Adrenal gland (tissue), 19 donors: ENCODE measurements at places on chromosomes 16 and 17.

- peak; percentile 57 for DNase-seq
Measured at GRCh38 chr16:57042157-57043111, 49.9 kb upstream of the CPNE2 start.

DNA sequence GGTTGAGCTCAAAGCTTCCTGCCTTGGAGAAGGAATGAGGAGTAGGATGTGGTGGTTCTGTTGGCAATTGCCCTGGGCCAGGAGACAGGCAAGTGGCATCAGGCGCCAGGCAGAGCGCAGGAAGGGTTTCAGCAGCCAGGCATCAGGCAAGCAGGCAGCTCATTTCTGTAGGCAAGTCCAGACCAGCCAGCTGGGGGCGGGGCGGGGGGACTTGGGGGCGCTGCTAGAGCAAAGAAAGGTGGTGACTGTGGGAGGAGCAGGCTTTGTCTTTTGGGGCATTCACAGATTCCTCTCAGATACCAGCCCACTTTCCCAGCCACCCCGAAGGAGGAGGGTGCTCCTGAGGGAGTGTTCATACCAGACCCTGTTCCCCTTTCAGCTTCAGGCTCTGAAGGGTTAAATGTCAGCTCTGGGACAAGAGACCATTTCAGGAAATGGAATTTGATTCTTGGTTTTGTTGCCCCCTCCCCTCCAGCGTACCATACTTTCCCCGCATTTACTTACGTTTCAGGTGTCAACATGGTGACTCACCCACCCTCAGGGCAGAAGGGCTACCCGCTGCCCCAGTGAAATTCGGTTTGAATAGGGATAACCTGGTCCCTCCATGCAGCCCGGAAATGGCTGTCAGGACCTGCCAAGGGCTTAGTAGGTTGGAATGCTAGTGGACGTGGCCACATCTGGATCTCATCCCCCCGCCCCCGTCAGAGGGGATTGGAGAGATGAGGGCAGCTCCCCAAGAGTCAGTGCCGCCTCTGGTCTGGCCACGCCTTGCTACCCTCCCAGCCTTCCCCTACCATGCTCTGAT, 13.2 kb downstream of the NGFR start:
- DNase-seq, result no peak

DNA sequence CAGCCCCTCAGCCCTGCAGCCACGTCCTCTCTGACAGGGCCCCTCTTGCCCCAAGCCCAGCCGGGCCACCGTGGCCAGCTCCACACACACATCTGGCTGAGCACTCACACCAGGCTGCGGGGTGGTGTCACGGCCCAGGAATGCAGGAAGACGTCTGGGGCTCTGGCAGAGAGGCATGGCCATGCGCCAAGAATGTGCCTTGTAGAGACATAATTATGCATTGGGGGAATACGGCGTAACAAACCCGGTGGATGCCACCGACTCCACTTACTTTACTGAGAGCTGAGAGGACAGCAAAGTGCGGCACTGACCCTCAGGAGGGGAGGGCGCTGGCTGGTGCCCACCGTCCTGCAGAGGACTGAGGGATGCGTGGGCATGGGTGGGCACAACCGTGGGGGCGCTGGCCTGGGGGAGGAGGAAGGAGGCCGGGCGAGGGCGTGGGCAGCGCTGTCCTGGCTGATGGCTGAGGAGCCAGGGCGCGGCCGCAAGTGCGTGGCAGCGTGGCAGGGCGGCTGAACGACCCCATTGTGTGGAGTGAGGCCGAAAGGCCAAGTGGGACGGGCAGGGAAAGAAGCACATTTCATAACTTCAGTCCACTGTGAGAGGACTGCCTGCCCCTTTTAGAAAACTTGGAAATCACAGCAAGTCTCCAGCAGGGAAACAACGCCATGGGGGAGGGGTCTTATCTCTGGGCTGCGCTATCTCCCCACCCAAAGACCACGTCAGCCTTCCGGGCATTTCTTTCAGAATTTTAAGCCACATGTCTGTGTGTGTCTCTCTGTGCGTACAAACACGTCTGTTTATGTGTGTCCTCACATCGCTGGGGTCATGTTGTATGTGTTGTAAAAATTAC, 30.6 kb downstream of the METRNL start:
- DNase-seq, result peak; percentile 92

DNA sequence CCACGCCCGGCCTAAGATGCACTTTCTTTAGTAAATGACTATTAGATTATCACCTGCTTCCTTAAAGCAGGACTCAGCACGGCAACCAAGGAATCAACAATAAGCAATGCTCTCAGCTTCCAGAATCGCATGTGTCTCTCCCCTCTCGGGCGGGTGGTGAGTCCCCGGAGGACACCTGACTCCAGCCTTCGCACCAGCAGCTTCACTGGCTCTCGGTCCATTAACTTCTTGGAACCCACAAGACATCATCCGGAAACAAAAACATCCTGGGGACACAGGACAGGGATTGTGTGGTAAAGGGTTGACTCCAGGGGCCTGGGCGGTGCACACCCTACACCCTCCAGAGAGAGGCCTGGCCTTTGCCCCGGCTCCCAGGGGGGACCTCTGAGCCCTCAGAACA, 22.7 kb downstream of the UTS2R start:
- no peak for DNase-seq

GRCh38 chr16:1491327-1491726, 1.8 kb upstream of the TELO2 start:
- no peak for DNase-seq

- no peak for DNase-seq
Measured at GRCh38 chr16:67653789-67654402, 6.2 kb downstream of the ACD start.

- DNase-seq, result no peak
Measured at GRCh38 chr16:9125658-9126505, 34.4 kb downstream of the HAPSTR1 start.

DNA sequence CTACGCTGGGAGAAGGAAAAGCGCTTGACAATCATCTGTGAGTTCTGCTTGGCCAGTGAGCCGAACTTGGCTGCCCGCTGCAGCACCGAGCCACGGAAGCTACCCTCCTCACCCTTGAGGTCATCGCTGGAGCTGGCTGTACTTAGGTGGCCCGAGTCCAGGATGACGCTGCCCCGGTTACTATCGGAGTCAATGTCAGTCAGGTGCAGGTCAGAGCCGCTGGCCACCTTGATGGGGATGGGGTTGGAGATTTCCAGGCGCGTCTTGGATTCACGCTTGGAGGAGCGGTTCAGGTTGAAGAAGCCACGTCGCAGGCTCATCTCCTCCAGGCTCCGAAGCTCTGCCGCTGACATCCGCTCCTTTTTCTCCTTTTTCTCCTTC, 13.7 kb downstream of the MYO18A start:
- no peak for DNase-seq

- DNase-seq, result no peak
Measured at GRCh38 chr17:19709841-19710240, 6.5 kb downstream of the SLC47A2 start.

GRCh38 chr17:8122422-8122923, 1.4 kb downstream of the HES7 start:
- no peak for DNase-seq

DNA sequence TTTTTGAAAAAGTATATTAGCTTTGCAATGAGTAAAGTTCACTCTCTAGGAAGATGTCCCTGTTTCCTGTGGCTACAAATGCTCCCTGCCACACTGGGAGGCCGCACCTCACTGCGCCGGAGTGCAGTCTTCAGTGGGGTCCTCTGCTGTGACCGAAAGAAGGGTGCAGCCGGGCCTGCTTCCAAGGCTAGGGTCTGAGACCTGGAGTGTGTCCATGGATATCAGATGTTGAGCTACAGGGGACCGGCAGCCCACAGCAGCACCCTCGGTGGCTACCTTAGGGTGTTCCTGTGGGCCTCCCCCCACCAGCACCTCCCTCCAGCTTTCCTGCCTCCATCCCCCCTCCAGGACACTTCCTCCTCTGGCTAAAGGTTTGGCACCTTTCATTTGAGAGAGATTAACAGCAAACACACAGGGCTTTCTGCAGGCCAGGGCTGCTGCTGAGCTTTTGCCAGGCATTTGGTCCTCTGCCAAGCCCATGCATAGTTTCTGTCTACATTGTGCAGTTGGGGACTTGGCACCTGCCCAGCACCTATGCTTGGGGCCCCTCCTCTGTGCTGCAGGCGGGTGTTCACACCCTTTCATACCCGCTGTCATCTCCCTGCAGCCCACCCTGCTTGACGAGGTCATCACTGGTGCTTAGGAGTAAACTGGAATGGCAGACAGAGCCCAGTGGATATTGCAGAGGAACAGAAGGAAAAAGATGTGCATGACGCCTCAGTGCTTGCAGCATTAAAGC, 33.8 kb upstream of the CRISPLD2 start:
- no peak for DNase-seq

DNA sequence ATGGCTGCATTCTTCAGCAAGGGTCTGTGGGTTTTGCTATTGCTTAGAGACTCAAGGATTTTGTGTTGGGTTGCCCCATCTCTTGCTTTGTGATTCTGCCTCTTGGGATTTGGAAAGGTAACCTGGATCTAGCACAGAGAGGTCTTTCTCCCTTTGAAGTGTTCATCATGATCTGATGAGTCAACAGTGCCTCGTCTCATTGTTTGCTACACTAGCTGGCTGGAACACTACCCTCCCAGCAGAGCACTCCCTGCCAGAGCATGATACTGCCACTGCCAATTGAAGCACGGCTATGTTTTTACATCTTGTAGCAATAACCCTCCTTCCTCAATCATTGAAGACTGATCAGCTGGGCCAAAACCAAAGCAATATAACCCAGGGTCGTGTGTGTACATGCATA, 361.0 kb downstream of the CDH13 start:
- DNase-seq, result no peak

DNA sequence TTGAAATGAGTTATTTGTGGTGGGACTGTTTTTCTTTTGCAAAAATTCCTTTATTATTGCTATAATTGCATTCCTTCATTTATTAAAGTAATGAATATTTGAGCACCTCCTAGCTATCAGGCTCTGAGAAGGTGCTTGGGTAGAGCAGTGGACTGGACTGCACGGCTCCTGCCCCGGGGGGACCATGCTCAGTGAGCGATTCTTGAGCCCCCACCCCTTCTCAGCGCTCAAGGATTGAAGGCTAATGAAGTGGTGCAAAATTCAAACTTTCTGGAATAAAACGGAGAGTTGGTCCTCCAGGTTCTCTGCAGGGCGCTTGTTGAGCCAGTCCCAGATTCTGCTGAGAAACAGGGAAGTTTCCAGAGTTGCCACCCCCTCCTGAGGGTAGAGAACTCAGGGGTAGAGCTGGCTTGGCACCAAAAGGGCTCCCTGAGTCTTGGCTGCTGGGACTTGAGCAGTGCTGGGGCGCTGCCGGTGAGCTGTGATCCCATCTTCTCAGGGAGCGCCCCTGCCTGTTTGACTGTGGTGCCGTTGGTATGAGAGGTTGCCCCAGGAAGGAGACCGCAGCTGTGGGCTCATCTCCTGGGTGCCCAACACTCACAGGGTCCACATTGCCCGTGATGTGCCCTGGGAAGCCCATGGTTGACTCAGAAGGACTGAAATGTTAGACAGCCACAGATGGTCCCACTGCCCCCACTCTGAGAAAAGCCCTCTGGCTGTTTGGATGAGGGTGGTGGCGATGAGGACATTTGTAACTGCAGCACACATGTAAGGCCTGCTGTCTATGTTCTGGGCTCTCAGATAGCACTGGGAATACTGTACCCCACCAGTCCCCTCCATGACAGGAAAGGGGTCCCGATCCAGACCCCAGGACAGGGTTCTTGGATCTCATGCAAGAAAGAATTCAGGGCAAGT, 20.0 kb downstream of the KSR1 start:
- DNase-seq, result no peak
